ENCODE measurements at places on chromosomes 6 and 20. TPM values are rescaled to one million over a fixed set of nuclear protein-coding genes. Genes with fewer than 3 reads are reported as not detected.

- DNase-seq = no peak
These were observed 50.1 kb downstream of the GRM4 start for GRCh38 chr6:34095741-34096140.

The UBE2J1 gene
- total RNA-seq = 45.9 TPM

DNA sequence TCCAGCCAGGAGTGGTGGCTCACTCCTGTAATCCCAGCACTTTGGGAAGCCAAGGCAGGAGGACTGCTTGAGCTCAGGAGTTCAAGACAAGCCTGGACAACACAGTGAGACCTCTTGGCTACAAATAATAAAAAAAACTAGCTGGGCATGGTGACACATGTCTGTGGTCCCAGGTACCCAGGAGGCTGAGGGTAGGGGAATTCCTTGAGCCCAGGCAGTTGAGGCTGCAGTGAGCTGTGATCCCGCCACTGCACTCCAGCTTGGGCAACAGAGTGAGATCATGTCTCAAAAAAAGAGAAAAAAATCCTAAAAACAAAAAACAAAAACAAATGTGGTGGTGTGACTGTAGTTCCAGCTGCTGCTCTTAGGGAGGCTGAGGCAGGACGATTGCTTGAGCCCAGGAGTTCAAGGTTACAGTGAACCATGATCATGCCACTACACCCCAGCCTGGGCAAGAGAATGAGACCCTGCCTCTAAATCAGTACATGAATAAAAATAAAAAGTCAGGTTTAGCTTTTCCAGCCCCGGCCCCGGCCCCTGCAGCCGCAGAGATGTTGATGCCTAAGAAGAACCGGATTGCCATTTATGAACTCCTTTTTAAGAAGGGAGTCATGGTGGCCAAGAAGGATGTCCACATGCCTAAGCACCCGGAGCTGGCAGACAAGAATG, 13.5 kb upstream of the SNRPC start:
- DNase-seq = no peak

The CCN2 gene
- not detected for total RNA-seq

DNA sequence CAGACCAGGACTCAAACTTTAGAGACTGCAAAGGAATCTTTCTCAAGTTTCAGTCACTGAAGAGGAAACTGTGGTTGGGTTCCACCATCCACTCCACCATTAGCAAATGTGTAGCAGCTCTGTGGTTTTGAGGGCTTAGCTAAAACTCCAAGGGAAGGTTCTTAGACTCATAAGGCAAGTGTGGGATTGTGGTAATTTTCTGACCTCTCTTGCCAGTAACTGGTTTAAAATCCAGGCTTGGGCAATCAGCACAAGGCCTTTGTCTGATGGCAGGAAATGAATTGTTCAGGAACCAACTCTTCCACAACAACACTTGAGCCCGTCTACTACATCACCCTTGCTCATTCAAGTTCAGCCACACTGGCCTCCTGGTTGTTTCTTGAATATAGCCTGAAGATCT, 68.6 kb upstream of the FBXL4 start:
- no peak for DNase-seq

The KCNQ5 gene
- total RNA-seq = 8.7 TPM

DNA sequence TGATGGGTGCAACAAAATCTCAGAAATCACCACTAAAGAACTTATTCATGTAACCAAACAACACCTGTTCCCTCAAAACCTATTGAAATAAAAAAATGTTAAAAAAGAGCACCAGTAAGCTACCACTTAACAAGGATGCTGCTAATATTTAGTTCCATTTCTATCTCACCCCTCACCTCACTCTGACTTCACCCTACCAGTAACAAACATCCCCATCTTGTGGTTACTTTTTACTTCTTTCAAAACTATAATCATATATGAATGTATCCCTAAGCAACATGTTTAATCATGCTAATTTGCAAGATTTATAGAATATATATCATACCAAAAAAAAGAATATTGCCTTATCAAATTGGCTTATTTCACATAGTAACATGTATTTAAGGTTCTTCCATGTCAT, 27.4 kb upstream of the SLC24A3 start:
- no peak for DNase-seq

GRCh38 chr6:119620846-119621555, 271.4 kb upstream of the MAN1A1 start:
- no peak for DNase-seq
